CD4-positive, alpha-beta T cell (primary cell): ENCODE measurements at places on chromosomes 1 and 21.

- no peak for DNase-seq
These were observed 58.2 kb downstream of the ZNF644 start for GRCh38 chr1:90963651-90964050.

- DNase-seq: no peak
These were observed 4.8 kb upstream of the SLC2A1 start for GRCh38 chr1:42963378-42964043.

DNA sequence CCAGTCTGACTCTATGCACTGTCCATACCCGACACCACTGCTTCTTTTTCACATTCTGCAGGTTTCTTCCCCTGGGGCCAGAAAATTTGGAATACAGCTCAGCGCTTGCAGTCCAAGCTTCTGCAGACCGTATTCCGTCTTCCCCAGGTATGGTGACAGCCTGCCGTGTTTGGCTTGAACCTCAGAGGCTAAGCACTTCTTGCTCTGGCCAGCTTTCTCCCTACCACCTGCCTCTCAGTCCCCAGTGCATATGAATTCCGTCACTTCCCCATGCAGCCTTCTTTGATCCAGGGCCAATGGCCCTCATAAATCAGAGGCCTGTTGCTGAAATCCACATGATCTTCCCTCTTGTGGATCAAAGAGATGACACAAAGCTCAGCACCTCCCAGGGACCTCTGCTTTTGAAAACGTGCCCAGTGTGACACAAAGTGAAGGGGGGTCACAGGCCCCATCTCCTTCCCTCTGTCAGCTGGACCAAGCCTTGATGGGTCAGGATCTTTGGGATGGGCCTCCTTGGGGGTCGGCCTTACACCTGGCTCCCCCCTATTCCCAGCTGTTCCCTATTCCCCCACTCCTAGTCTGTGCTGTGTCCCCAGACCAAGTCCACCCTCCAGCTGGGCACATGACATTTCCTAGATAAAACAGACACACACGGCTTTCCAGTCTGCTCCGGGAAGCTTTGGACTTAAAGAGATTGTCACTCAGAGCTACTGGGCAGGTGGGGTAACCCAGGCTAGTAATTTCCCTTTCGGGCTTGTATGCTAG is 66.6 kb downstream of the HMGB4 start:
- no peak for DNase-seq

- no peak for DNase-seq
These were observed 39.1 kb upstream of the PTPRC start for GRCh38 chr1:198599749-198600148.

DNA sequence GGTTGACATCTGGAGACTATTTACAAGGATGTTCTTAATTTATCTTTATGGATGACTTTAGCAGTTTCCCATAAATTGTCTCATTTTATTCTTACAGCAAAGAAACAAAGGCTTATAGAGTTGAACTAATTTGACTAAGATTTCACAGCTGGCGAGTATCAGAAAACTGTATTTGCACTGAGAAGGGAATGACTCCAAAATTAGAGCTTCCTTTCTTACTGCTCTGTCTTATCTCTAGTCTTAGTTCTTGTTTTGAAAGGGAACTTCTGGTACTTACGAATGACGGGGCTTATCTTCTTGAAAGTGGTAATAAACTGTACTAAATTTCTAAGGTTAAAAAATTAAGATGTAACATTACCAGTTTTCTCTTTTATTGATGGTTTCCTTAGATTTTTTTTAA is 13.6 kb downstream of the CNST start:
- no peak for DNase-seq

- no peak for DNase-seq
These were observed 54.5 kb upstream of the MRPS6 start for GRCh38 chr21:34018910-34019309.

- DNase-seq: peak; percentile 92
These were observed at the start of gene TIPRL for GRCh38 chr1:168178638-168179437. TSS of gene TIPRL (plus strand) at chr1:168178962. CDS start at chr1:168179078, 116 bp downstream.

- DNase-seq: no peak
These were observed 89.1 kb upstream of the KCNK2 start for GRCh38 chr1:214993419-214993818.
